ENCODE measurements at places on chromosomes 2 and 18.

- DNase-seq, result no peak
Observed at GRCh38 chr18:65464361-65464760, 286.5 kb upstream of the CDH7 start.

- peak; percentile 100 for DNase-seq
Observed at GRCh38 chr2:150487537-150488429, at the start of gene RND3. TSS of gene RND3 (minus strand) at chr2:150487667. CDS start at chr2:150487417, 250 bp downstream.

DNA sequence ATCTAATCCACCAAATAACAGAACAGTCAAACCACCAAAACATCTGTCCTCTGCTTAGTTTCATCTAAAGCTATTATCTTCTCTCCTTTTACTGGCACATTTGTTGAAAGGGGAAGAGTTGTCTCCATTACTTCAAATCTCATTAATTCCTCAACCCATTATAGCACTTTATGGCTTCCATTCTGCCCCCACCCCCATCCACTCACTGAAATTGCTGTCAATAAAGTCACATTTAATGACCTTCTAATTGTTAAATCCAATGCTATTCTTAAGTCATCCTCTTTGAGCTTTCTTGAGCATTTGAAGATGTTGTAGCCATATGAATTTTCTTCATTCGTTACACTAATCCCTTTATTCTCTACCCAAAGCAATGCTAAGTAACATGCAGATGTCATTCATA lies 5.2 kb downstream of the OXER1 start:
- no peak for DNase-seq

DNA sequence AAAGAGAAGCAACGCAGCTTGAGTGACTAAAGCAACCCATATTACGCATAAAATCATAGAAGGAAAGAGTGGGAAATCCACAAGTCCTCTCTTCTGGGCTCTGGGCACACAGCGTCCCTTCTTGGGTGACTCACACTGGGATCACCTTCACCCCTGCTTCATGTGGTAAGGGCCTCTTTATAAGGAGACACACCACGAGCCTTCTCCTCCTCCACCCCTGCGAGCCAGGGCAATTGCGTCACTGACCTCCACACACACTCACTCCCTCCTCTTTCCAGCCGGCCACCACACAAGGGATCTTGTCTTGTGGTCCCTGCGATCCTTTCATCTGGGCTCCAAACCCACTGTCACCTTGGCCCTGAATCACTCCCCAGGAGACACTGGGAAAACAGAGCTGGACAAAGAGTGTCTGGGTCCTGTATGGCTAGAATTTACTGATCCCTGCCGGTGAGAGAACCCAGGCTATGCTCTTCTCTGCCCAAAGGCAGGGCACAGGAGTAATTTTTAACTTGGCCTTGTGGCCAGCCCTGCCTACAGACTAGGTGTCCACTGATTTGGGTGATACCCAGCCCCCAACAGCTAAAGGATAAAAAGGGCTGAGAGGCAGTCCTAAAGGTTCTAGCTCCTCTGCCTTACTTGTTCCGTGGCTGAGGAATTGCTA lies 35.3 kb downstream of the NHEJ1 start:
- peak; percentile 62 for DNase-seq

- no peak for DNase-seq
Observed at GRCh38 chr2:66461664-66462500, 27.0 kb downstream of the MEIS1 start.

- no peak for DNase-seq
Observed at GRCh38 chr18:13620206-13620672, 106.1 kb downstream of the FAM210A start.

GRCh38 chr2:136121204-136121910 lies 3.4 kb upstream of the CXCR4 start:
- no peak for DNase-seq

DNA sequence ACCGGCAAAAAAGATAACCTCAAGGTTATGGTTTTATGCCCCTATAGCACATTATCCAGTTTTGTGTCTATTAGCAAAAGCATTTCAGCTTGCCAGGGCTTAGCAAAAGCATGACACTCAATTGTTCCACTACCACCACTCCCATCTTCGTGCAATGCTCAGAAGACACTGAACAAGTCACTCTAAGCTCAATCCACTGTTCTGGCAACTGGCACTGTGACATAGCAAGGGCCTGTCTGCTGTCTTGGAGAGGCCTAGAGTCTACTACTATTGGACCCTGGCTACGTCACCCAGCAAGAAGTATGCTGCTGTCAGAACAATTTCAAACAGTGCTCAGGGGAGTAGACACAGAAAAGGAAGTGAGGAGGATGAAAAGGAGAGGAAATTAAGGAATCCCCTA lies 103.5 kb upstream of the PPP1CB start:
- no peak for DNase-seq

DNA sequence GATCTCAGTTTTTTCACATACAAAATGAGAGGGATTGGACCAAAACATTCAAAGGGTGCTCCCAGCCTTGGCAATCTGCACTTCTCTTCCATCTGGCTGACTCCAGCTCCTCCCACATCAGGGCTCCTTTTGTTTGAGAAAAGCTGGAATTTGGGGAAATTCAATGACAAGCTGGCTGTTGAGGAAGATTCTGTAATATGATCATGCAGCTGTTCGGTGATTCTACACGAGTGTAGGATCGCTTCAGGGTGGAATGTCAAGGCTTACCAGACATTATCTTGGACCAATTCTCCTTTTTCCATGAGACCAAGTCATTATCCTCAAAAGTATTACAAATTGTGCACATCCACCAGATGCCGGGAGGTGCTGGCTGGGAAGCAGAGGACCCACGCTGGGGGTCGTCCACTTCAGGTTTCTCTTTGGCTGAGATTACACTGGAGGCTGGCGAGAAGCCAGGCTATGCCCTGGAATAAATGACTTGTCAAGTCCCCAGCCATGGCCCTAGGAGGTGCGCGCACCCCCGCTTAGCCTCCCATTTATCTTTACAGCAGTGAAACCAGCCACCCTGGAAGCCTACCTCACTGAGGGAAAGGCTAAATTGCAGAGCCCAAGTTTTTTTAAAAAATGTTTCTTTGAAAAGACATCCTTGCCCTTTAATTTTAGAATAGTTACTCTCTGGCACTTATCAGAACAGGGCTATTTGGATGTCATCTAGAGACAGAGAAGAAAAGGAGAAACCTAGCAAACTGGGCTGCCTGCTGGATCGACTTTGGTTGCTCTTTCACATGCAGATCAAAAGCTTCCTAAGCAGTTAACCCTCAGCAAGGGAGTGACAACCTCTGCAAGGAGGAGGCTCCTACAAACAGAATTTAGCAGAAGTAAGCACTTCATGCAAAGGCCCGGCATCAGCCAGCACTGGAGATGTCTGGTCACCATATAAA lies 42.5 kb upstream of the LCLAT1 start:
- peak; percentile 43 for DNase-seq

DNA sequence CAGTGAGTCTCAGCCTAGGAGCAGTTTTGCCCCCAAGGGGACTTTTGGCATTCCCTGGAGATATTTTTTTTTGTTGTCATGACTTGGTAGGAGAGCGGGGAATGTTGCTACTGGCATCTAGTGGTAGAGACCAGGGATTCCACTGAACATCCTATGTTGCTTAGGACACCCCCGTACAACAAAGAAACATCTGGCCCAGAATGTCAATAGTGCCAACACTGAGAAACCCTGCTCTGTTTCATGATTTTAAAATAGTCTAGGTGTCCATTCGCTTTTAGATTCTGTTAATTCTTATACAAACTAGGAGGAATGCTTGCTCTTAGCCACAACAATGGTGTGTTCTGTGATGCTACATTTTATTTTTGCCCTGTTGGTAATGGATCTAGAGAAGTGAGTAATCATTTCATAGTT lies 225.8 kb upstream of the SIX3 start:
- peak; percentile 35 for DNase-seq

GRCh38 chr2:199405241-199405640 lies 52.5 kb downstream of the SATB2 start:
- DNase-seq, result peak; percentile 5

DNA sequence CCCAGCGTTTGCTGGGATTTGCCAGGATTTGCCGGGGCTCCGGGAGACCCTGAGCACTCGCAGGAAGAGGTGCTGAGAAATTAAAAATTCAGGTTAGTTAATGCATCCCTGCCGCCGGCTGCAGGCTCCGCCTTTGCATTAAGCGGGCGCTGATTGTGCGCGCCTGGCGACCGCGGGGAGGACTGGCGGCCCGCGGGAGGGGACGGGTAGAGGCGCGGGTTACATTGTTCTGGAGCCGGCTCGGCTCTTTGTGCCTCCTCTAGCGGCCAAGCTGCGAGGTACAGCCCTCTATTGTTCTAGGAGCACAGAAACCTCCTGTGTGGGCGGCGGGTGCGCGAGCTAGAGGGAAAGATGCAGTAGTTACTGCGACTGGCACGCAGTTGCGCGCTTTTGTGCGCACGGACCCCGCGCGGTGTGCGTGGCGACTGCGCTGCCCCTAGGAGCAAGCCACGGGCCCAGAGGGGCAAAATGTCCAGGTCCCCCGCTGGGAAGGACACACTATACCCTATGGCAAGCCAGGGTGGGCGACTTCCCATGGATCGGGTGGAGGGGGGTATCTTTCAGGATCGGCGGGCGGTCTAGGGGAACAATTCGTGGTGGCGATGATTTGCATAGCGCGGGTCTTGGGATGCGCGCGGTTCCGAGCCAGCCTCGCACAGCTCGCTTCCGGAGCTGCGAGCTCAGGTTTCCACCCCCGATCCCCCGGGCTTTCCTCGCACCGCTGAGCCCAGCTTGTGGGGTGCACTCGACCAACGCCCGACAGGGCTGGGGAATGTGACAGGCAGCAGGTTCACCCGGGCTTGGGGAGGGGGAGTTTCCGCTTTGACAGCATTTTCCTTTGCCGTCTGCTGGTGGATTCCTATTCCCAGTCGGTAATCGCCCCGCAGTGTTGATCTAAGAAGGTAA lies 2.8 kb downstream of the ONECUT2 start:
- peak; percentile 61 for DNase-seq

GRCh38 chr2:41936771-41937463 lies 110.9 kb upstream of the PKDCC start:
- no peak for DNase-seq

- no peak for DNase-seq
Observed at GRCh38 chr2:120018549-120018948, 5.7 kb downstream of the EPB41L5 start.

- no peak for DNase-seq
Observed at GRCh38 chr2:239182981-239183791, 217.6 kb downstream of the HDAC4 start.

DNA sequence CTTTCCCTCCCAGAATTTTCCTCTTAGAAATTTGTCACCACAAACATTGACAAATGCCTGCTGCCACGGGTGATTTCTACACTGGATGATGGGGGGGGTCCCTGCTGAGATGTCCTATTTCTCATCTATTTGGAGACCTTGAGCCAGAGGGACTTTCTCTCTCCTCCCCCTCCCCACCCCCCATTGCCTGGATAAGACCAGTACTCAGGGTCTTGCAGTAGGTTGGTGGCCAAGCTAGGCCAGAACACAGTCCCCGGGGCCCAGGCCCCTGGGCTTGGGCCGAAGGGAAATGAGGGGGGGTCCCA lies 560 bp upstream of the DUSP2 start:
- no peak for DNase-seq

Measured in fibroblast of skin of right biceps (primary cell).